ENCODE measurements at places on chromosomes 12 and 14.

DNA sequence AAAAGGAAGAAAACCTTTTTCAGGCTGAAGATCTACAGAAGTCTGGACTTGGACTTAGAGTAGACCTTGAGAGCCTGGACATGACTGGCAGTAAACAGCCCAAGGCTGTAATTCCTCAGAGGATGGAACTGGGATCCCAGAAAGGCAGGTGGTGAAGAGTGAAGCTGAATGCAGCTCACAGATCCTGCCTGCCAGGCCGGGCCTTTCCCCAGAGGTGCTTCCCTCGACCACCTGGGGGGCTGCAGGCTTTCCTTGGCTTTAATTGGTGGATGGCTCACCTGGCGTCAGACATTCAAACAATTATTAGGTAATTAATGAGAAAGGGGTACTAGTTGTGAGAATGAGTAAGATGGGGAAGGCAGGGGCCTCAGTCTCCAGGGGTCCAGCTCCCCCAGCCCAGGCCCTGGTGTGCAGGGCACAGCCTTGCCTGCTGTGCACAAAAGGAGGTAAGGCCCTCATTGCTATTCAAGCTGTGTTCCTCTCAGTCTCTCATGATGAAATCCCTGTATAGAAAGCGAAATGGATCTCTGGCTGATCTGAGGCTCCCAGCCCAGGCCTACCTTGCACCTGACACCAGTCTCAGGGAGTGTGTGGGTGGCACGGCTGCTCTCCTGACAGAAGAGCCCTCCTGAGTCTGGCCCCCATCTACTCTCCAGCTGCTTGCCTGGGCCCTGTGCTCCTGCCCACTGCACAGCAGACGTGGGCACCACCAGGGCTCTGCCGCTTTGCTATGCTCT is 63.0 kb upstream of the TCL1A start:
- no peak for DNase-seq

GRCh38 chr12:16076970-16077522 is 165.9 kb downstream of the DERA start:
- DNase-seq, result no peak

DNA sequence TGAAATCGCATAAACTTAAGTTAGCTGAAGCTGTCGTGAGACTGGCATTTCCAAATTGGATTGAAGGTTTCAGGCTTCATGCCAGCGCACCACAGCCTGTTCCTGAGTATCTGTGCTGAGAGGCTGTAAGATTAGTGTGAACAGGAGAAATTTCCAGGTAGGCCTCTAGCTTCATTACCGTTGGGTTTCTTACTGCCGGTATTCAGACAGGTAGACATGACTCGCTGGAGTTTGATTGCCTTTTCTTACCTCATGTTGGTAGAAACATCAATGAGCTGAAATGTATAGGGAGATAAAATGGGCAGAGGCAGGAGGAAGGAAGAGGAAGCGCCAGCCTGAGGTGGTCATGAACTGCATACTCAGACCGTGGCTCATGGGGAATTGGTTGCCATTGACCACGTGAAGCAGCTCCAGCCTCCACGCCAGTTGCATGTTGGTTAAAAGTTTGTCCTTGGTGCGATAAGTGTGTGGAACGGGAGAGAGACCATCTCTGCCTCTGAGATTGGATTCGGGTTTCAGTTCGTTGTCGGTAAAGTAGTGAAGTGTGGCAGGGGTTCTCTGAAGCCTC is 42.3 kb upstream of the MMP17 start:
- DNase-seq, result no peak

DNA sequence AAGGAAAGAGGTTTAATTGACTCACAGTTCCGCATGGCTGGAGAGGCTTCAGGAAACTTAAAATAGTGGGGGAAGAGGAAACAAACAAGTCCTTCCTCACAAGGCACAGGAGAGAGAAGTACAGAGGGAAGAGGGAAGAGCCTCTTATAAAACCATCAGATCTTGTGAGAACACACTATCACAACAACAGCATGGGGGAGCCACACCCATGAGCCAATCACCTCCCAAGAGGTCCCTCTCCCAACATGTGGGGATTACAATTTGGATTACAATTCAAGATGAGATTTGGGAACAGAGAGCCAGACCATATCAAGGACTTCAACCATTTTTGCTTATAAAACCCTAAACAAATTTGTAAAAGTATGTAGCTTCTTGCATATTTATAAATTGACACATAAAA is 45.8 kb downstream of the SLCO1C1 start:
- no peak for DNase-seq

DNA sequence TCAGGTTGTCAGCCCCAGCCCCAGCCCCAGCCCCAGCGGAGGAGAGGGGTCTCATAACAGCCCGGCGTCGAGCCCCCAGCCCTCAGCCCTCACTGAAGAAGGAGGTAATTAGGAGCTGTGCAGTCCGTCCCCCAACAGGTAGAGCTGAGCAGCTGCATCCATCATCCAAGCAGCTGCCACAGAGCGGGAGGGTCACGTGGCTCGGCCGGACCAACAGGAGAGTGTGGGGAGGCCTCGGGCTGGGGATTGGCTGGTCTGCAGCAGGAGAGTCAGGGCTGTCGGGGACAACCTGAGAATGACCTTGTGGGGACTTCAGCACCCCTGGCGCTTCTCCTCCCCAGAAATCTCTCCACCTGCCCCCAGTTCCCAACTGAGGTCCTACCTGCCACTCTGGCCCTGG is 29.6 kb downstream of the SMUG1 start:
- peak; percentile 56 for DNase-seq

DNA sequence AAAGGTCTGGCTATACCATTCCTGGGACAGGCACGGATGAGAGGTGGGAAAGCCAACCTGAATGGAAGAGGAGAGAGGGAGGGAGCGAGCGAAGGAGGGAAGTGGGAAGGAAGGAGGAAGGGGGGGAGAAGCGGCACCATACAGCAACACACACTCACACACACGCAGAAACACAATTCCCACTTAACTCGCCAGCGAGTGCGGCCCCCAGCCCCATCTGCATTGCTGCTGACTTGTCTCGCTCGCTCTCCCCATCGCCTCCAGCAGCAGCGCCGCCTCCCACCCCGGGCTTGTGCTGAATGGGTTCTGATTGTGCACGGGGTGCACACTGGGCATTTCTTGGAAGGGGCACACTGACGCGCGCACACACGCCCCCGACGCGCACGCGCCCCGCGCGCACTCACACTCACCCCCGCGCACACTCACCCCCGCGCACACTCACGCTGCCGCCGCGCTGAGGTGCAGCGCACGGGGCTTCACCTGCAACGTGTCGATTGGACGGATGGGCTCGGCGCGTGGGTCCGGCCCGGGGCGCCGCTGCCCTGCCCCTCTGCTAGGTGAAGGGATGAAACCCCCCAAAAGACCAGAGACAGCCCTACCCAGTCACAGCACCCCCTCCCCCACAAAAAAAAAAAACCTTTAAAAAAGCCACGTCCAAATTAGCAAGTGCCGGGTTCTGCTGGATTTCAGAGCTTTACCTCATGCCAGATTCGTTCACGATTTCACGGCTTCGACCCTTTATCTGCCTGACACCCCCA is 685 bp downstream of the GRIN2B start:
- peak; percentile 67 for DNase-seq

- no peak for DNase-seq
These were observed 25.3 kb downstream of the PPFIBP1 start for GRCh38 chr12:27549236-27549800.

DNA sequence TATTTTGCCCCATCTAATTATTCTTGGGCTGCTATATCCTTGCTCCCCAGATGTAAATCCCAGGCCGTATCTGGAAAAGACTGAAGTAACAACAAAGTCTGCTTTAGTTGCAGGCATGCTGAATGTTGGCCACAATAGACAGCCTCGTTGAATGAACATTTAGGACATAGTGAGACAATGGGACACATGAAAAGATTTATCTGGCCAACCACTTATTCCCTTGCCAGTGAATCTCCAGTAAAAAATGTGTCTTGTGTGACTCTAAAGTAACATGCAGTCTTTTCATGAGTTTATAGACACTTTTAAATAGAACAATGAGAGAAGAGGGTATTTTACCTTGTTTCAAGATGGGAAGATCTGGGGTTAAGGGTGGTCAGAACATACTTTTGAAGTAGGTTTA is 60.2 kb upstream of the STXBP6 start:
- no peak for DNase-seq

- no peak for DNase-seq
These were observed 56.2 kb upstream of the NID2 start for GRCh38 chr14:52124791-52125684.

GRCh38 chr12:93200291-93200917 is 177.3 kb upstream of the NUDT4 start:
- no peak for DNase-seq

DNA sequence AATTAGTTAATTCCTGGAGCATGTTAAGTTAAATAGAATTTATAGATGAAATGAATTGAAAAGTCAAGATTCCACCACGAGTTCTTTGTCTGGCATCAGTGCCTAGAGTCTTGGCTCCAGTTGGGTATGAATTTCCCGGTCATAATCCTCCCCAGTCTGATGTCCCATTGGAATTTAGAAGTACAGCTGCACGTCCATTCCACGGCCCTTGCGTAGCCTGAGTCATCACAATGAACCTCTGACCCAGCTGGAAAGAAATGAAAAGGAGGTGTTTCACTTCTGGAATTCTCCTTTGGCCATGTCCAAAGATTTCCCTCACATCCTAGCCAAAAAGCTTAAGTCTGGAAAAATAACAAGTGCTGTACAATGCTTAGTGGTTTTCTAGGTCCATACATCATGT is 122.7 kb downstream of the KICS2 start:
- DNase-seq, result no peak

GRCh38 chr14:88203291-88203690 is 119.8 kb downstream of the KCNK10 start:
- no peak for DNase-seq

- DNase-seq, result no peak
These were observed 74.4 kb downstream of the PRIMA1 start for GRCh38 chr14:93713726-93714405.

- DNase-seq, result no peak
These were observed 148.5 kb downstream of the GCH1 start for GRCh38 chr14:54754116-54754622.

DNA sequence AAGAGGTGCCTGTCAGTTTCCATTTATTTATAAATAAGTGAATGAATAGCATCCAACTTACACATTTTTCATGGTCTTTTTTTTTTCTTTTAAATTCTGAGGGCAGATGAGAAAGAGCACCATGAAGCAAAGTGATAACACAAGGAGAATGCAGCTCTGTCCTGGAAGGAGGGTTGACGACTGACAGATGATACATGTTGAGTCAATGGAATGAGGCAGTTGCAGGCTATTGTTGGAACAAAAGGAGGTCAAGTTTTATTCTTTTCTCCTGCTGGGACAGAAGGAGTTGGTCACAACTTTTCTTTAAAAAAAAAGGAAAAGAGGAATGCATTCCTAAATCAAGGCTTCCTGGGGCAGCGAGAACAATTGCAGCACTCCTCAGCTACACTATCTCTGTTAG is 119.9 kb upstream of the PLEKHG7 start:
- DNase-seq, result no peak

DNA sequence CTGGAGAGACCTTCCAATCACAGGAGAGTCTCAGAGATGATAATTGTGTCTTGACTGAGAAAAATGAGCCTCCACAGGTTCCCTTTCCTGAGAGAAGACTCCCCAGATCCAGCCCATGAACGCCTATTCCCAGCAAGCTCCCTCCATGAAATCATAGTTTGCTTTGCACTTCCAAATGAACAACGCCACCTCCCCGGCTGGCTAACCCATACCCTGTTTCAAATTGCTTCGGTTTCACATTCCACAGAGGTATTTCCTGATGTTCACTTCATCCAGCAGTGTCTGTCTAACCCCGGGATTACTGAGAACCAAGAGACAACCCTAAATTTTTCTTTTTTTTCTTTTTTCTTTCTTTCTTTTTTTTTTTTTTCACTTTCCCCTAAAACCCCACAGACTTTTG is 124.1 kb upstream of the RFLNA start:
- DNase-seq, result no peak

- no peak for DNase-seq
These were observed 97.7 kb downstream of the SETD3 start for GRCh38 chr14:99382781-99383471.

DNA sequence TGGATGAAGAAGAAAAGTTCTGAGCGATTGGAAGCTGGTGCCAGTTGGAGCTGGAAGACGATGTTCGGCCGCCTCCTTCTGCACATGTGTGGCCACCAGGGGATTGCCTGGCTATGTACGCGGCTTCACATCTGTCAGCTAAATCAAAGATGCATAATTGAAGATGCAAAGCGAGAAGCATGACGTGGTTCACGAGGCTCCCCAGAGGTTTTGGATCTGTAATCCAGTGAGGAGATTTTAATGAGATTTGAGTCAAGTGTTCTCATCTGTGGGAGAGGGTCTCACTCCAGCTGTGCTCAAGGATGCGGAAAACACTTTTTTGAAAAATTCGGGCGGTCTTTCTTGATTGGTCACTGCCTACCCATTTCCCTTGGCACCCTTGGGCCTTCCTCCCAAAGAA is 94.6 kb downstream of the PAX9 start:
- DNase-seq, result peak; percentile 100

DNA sequence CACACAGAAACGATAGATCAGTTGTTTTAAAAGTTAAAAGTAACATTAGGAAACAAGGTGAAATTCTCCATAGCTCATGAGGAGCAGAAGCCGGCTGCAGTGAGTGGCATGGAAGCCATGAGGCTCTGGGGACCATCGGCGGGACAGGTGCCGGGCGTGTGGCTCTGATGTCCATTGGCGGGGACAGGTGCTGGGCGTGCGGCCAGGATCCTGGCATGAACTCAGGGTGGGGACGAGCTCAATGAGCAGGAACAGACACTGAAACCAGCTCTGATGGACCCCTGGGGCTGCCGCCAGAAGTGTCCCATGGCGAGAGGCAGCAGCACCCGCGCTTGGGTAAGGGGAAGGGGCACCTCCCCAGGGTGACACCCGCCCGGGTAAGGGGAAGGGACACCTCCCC is 75.1 kb downstream of the NOC4L start:
- DNase-seq, result peak; percentile 61
